Naive thymus-derived CD4-positive, alpha-beta T cell (primary cell): ENCODE measurements at places on chromosomes 6 and 20.

GRCh38 chr20:24842918-24843715, 106.0 kb upstream of the CST7 start:
- H3K27ac ChIP-seq, result no peak overlapping the region
- H3K4me3 ChIP-seq, result no peak overlapping the region
- DNase-seq, result no peak
- H3K4me1 ChIP-seq, result no peaks in the 10 kb centered on the region
- no peaks in the 10 kb centered on the region for H3K36me3 ChIP-seq

GRCh38 chr6:166297606-166298005, 10.6 kb downstream of the PRR18 start:
- DNase-seq, result no peak
- no peak overlapping the region for H3K27ac ChIP-seq
- H3K4me1 ChIP-seq, result no peaks in the 10 kb centered on the region
- H3K4me3 ChIP-seq, result no peak overlapping the region

DNA sequence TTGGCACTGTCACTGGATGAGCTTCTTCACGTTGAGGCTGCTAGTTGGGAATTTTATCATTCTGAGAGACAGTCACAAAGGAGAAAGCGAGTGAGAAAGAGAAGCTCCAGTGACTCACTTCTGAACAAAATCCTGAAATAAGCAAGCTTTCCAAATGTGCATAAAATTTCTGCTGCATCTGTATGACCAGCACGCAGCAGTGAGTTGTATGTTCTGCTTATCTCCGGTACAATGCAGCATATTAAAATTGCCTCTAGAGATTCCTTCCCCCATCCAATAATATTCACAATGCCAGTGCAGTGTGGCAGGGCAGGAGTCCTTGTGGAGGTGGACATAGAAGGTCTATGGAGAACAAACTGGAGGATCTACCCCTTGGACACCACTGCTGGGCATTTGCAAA, 290.5 kb downstream of the ADGB start:
- H3K36me3 ChIP-seq, result no peaks in the 10 kb centered on the region
- no peaks in the 10 kb centered on the region for H3K4me1 ChIP-seq
- no peak overlapping the region for H3K4me3 ChIP-seq
- no peak for DNase-seq
- no peaks in the 10 kb centered on the region for H3K27me3 ChIP-seq

GRCh38 chr6:291697-292505, at the start of gene DUSP22:
DUSP22 (plus strand) TSS chr6:292487; CDS start chr6:292540, 53 bp downstream.
- H3K36me3 ChIP-seq, result no peaks in the 10 kb centered on the region
- H3K4me1 ChIP-seq, result peaks cover 26% of the 10 kb centered on the region
- peak within 1 kb of the TSS; percentile 82 for H3K27ac ChIP-seq
- peak within 1 kb of the TSS; percentile 63 for H3K4me3 ChIP-seq

- H3K4me1 ChIP-seq, result peaks cover 28% of the 10 kb centered on the region
- H3K27ac ChIP-seq, result no peak overlapping the region
- H3K36me3 ChIP-seq, result no peaks in the 10 kb centered on the region
- DNase-seq, result no peak
Measured at GRCh38 chr6:37190159-37190535, 20.2 kb downstream of the PIM1 start.

- no peaks in the 10 kb centered on the region for H3K4me1 ChIP-seq
- no peak for DNase-seq
- H3K27me3 ChIP-seq, result no peaks in the 10 kb centered on the region
- H3K27ac ChIP-seq, result no peak overlapping the region
- no peak overlapping the region for H3K4me3 ChIP-seq
Measured at GRCh38 chr20:11734431-11734830, 183.3 kb upstream of the BTBD3 start.
